Thymus (tissue), 14 donors: ENCODE measurements at places on chromosomes 13 and 19. TPM values are rescaled to one million over a fixed set of nuclear protein-coding genes. Genes with fewer than 3 reads are reported as not detected.

DNA sequence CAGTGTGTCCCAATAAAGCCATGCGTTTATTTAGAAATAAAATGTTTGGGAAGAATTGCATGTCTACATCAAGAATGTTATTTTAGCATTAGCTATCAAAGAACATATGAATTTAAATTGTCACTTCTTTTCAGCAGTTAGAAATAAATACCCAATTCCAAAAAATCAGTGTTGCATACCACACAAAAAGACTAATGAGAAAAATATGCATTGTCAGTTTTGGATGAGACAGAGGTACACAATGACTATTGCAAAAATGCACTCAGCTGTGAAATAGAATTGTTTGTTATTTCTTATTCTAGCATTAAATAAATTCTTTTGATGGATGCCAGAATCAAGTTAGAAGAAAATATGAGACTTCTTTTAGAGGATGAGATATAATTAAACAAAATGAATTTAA lies 833.9 kb downstream of the SLITRK1 start:
- H3K36me3 ChIP-seq = no peaks in the 10 kb centered on the region
- H3K27me3 ChIP-seq = no peaks in the 10 kb centered on the region
- no peaks in the 10 kb centered on the region for H3K4me1 ChIP-seq
- DNase-seq = no peak
- no peak overlapping the region for H3K27ac ChIP-seq

GRCh38 chr19:10395436-10395835 lies 7.9 kb downstream of the CDC37 start:
- no peak overlapping the region for H3K4me3 ChIP-seq
- H3K27me3 ChIP-seq = no peaks in the 10 kb centered on the region
- DNase-seq = no peak
- no peaks in the 10 kb centered on the region for H3K4me1 ChIP-seq
- no peak overlapping the region for H3K27ac ChIP-seq

DNA sequence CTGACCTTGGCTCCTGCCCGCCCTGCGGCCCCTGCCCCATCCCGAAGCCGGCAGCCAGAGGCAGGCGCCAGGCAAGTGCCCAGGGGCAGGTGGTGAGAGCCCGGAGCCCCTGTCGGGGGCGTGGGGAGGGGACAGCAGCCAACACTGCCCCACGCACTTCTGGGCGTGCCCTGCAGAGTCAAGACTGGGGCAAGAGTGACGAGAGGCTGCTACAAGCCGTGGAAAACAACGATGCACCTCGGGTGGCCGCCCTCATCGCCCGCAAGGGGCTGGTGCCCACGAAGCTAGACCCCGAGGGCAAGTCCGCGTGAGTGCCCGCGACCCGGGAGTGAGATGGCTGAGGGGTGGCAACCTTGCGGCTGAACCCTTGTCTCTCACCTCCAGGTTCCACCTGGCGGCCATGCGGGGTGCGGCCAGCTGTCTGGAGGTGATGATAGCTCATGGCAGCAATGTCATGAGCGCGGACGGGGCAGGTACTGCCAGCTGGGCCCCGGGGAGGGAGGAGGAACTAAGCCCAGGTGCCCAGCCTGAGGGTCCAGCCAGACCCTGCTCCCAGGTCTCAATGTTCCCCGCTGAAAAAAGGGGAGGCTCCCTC lies 17.3 kb downstream of the ANKRD24 start:
- no peaks in the 10 kb centered on the region for H3K4me1 ChIP-seq
- no peak overlapping the region for H3K27ac ChIP-seq
- H3K36me3 ChIP-seq = no peaks in the 10 kb centered on the region
- peaks cover 57% of the 10 kb centered on the region for H3K27me3 ChIP-seq

- no peaks in the 10 kb centered on the region for H3K27me3 ChIP-seq
- no peak overlapping the region for H3K4me3 ChIP-seq
- H3K4me1 ChIP-seq = no peaks in the 10 kb centered on the region
- peak; percentile 32 for DNase-seq
- no peaks in the 10 kb centered on the region for H3K36me3 ChIP-seq
- H3K27ac ChIP-seq = no peak overlapping the region
Measured at GRCh38 chr13:39612023-39612637, 9.1 kb upstream of the LHFPL6 start.

- H3K27me3 ChIP-seq = peaks cover 2% of the 10 kb centered on the region
- no peak for DNase-seq
- H3K36me3 ChIP-seq = no peaks in the 10 kb centered on the region
- no peak overlapping the region for H3K27ac ChIP-seq
- peaks cover 3% of the 10 kb centered on the region for H3K4me1 ChIP-seq
Measured at GRCh38 chr13:29958476-29958875, 108.1 kb upstream of the UBL3 start.

- DNase-seq = no peak
- H3K27ac ChIP-seq = no peak overlapping the region
- H3K27me3 ChIP-seq = no peaks in the 10 kb centered on the region
Measured at GRCh38 chr13:46964789-46965527, 68.1 kb upstream of the HTR2A start.

GRCh38 chr13:113669231-113669754 lies 2.3 kb downstream of the GRK1 start:
- H3K27me3 ChIP-seq = no peaks in the 10 kb centered on the region
- no peak overlapping the region for H3K27ac ChIP-seq
- H3K4me1 ChIP-seq = peaks cover 4% of the 10 kb centered on the region
- H3K4me3 ChIP-seq = no peak overlapping the region
- DNase-seq = no peak

DNA sequence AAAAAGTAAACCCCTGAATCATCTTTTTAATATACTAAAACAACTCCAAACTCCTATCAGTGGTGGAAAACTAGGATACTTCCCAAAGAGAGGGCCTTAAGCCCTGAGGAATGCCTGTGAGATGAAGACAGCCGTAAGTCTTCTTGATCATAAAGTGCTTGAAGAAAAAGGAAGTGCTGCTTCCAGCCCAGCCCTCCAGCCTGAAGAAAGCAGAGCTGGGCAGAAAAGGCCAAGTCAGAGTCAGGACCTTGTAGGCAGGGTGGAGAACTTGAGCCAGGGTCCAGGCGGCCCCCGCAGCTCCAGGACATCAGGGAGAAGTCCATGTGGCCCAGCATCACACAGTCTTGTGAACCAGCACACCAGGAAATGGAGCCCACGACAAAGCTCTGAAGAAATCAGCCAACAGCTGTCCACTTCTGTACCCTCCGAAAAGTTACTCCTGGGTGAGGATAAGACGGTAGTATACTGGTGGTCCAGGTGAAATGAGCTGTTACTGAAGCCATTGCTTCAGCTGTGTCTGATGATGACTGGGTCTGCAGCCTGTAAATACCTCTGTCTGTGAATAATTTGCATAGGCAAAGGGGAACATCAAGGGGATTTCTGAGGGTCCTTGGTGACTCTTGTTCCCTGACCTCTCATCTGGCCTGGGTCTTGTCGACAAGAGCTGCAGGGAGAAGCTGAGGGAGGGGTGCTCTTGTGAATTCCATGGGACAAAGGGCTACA lies 18.7 kb upstream of the CRYL1 start:
- no peak overlapping the region for H3K4me3 ChIP-seq
- H3K27ac ChIP-seq = no peak overlapping the region
- H3K4me1 ChIP-seq = no peaks in the 10 kb centered on the region
- no peaks in the 10 kb centered on the region for H3K36me3 ChIP-seq

DNA sequence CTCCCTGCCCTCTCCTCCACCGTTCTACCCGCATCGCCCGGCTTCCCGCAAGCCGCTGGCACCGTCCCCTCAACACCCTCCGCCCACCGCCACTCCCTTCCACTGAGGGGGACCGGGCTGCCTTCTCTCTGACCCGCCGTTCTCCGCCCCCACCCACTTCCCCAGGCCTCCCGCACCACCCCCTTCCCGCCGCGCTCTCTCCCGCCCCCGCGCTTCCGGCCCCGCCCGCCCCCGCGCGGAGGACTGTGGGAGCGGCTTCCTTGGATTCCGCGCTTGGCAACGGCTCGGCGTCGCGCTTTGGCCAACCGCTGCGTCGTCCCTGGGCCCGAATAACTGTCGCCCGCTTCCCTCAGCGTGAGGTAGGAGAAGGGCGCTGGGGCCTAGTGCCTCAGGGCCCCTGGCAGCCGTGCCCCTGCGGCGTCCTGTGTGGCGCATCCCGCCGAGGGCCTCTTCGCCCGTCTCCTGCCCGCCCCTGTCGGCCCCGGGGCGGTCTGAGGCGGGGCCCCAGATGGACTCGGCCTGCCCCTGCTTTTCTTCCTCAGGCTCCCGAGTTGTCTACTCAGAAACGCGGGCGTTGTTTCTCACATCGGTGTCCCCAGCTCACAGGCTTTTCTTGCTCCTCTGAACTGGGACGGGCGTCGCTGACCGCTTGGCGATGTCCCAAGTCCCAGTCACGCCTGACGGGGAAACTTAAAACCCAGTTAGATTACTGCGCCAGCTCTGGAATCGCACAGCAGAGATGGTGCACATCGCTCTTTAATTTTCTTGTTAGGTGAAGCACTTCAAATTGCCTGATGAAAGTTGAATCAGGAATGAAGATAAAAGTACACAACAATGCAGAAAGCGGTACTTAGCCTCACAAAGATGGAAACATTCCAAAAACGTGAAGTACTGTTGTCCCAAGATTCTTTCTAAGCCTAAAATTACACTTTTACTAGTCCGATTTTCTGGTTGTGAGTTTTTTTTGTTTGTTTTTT lies at the start of gene IFT88:
Gene IFT88, plus strand, starts transcription at position 260 of the 977 bp plus-strand sequence. CDS start 7,229 bp downstream, outside the sequence.
- peak; percentile 92 for DNase-seq
- H3K4me1 ChIP-seq = peaks cover 5% of the 10 kb centered on the region

GRCh38 chr19:570937-571565 lies 1.3 kb upstream of the BSG start:
- peak overlapping the region; percentile 74 for H3K4me3 ChIP-seq
- H3K27me3 ChIP-seq = no peaks in the 10 kb centered on the region
- H3K27ac ChIP-seq = peak overlapping the region; percentile 96
- peaks cover 3% of the 10 kb centered on the region for H3K36me3 ChIP-seq
- DNase-seq = peak; percentile 57

DNA sequence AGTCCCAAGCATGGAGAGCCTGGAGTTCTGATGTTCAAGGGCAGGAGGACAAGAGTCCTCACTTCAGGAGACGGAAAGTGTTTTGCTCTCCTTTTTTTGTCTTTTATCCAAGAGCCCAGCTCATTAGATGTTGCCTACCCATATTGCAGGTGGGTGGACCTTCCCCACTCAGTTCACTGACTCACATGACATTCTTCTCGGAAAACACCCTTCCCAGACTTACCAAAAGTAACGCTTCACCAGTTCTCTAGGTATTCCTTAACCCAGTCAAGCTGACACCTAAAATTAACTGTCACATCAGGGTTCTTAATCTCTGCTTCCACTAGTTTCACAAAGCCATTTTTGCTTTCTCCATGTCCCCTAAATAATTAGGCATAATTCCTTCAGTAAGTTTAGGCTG lies 2215.4 kb upstream of the PCDH20 start:
- no peak overlapping the region for H3K4me3 ChIP-seq
- no peak for DNase-seq
- H3K27ac ChIP-seq = no peak overlapping the region

GRCh38 chr19:55660404-55660803 lies 5.6 kb downstream of the U2AF2 start:
- no peak overlapping the region for H3K27ac ChIP-seq
- peaks cover 65% of the 10 kb centered on the region for H3K36me3 ChIP-seq
- no peak for DNase-seq
- H3K4me1 ChIP-seq = peaks cover 27% of the 10 kb centered on the region

DNA sequence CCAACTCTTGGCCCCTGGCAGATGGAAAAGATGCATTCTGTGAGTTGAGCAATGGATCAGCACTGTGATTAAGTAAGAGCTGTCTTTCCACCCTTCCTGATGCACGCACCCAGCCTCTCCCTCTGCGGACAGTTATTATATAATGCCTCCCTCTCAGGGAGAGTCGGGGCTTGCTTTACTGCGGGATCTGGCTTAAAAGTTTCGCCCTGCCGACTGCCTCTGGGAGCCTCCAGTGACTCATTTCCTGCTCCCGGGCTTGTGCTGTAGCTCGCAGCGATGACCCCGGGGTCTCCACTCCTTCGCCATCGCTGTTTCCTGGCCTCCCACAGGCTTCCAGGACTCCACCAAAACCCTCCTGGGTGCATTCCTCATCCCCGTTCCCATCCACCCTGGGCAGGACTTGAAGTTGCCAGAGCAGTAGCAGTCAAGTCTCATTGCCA lies 107.4 kb upstream of the SLC7A1 start:
- no peaks in the 10 kb centered on the region for H3K36me3 ChIP-seq
- no peak for DNase-seq

- no peaks in the 10 kb centered on the region for H3K36me3 ChIP-seq
- H3K27me3 ChIP-seq = no peaks in the 10 kb centered on the region
- no peak overlapping the region for H3K4me3 ChIP-seq
Measured at GRCh38 chr13:29752175-29752574, 98.2 kb downstream of the UBL3 start.

GRCh38 chr13:105709181-105709580 lies 826.3 kb downstream of the EFNB2 start:
- H3K4me1 ChIP-seq = no peaks in the 10 kb centered on the region
- H3K4me3 ChIP-seq = no peak overlapping the region
- no peak overlapping the region for H3K27ac ChIP-seq
- no peak for DNase-seq
- H3K27me3 ChIP-seq = no peaks in the 10 kb centered on the region

GRCh38 chr13:112575675-112576074 lies 12.3 kb downstream of the TUBGCP3 start:
- no peak overlapping the region for H3K27ac ChIP-seq
- H3K4me1 ChIP-seq = peaks cover 13% of the 10 kb centered on the region
- no peaks in the 10 kb centered on the region for H3K27me3 ChIP-seq
- DNase-seq = no peak
- no peaks in the 10 kb centered on the region for H3K36me3 ChIP-seq
- H3K4me3 ChIP-seq = no peak overlapping the region

Gene KIR2DL4
- total RNA-seq = not detected

Gene CBLC
- total RNA-seq = 0.42 TPM

Gene NXNL1
- not detected for total RNA-seq

Gene ZNF155
- 9.8 TPM for total RNA-seq
